ENCODE measurements at places on chromosomes 4 and X. TPM values are rescaled to one million over a fixed set of nuclear protein-coding genes. Genes with fewer than 3 reads are reported as not detected.

DNA sequence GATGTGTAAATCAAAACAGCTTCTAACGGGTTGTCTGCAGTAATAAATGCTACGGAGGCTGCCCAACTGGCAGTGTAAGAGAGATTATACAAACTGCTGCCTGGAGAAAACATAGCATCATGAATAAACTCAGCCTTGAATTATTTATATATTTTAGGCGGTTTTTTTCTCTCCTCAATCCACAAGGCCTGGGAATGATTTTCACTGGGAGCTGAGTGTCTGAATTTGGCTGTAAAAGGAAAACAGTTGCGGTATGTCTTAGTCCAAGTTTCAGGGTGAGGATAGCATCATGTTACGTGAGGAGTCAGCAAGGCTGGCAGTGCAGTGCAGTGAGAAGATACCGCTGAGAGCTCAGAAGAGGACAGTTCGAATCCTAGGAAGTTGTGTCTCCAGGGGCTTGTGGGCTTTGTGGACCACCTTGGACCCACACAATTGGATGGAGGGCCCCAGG lies 291.5 kb upstream of the BOD1L1 start:
- H3K4me3 ChIP-seq, result no peak overlapping the region
- H3K27ac ChIP-seq, result peak overlapping the region; percentile 97

Gene MAP9
- total RNA-seq, result 21.0 TPM

DNA sequence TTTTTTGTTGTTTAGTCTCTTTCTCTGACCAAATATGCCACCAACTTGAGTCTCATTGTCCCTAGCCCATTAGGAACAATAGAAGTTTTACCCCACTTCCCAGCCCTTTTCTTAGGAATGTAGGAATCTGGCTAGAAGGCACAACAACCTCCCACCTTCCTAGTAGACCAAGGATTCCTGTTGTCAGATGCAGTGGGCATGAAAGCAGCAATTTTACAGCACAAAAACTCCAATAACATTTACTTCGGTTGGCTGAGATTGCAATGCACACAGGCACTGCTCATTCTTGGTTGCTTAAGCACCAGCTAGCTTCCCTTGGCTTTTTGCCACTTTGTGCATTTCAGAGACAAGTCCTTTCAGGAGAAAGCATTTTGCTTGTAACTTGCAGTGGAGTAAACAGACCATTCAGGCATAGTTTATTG lies 312.8 kb downstream of the TENM3 start:
- H3K4me3 ChIP-seq, result no peak overlapping the region
- DNase-seq, result peak; percentile 90
- peak overlapping the region; percentile 54 for H3K27ac ChIP-seq
- H3K27me3 ChIP-seq, result no peaks in the 10 kb centered on the region
- no peaks in the 10 kb centered on the region for H3K36me3 ChIP-seq

Gene MFAP3L
- total RNA-seq, result 30.2 TPM

GRCh38 chr4:26255989-26256388 lies 64.8 kb upstream of the RBPJ start:
- H3K27me3 ChIP-seq, result no peaks in the 10 kb centered on the region
- peak; percentile 20 for DNase-seq
- peaks cover 3% of the 10 kb centered on the region for H3K4me1 ChIP-seq
- H3K27ac ChIP-seq, result no peak overlapping the region
- H3K4me3 ChIP-seq, result no peak overlapping the region

DNA sequence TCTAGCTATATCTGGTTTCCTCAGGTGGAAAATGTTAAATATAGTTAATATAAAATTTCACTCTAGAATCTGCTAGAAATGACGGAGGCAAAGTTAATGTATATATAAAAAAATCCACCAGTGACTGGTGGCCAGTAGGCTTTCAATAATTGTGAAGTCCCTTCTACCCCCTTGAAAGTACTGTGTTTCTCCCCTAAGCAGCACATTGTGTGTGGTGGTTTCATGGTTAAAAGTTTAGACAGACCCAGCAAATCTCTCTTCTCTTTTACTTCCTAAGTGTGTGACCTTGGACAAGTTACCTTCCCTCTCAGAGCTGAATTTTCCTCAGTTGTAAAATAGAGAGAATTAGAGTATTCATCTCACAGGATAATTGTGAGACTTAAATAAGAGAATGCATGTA lies 600 bp upstream of the HEPH start:
- DNase-seq, result no peak
- no peak overlapping the region for H3K27ac ChIP-seq
- no peaks in the 10 kb centered on the region for H3K27me3 ChIP-seq
- no peaks in the 10 kb centered on the region for H3K36me3 ChIP-seq
- no peak overlapping the region for H3K4me3 ChIP-seq
- H3K4me1 ChIP-seq, result no peaks in the 10 kb centered on the region

Gene RAB9B
- 2.2 TPM for total RNA-seq

DNA sequence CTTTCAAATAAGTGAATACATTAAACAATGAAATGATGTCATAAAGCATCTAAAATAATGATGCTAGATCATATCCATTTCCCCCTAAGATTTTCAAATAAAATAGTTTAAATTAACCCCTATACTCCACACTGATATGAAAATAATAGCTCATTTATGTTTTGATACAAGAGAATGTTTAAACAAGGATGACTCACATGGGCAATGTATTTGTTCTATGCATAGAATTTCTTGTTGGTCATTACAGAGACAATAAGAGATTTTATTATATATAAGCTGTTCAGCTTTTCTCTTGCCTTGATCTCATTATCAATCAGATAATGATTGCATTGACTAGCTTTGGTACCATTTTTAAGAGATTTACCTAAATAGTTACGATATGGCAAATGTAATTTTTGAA lies 411.7 kb downstream of the ARHGAP24 start:
- H3K27ac ChIP-seq, result no peak overlapping the region
- H3K4me3 ChIP-seq, result no peak overlapping the region
- H3K36me3 ChIP-seq, result no peaks in the 10 kb centered on the region

Gene PRSS12
- 4.1 TPM for total RNA-seq

DNA sequence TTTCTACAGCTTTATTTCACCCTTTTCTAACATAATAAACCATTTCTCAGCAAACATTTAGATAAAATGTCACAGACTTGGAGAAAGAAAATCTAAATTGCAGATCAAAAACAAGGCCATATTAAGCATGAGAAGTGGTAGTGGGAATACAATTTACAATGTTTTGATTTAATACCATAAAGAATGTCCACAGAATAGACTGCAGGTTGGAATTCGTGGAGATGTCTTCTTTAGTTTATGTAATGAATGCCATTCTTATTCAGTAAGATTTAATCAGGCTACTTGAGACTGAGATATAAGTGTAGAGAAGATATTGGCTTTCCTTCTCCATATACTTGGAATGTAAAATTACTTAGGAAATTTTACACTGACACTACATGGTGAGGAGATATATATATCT lies 91.9 kb upstream of the ZFP42 start:
- peak overlapping the region; percentile 40 for H3K27ac ChIP-seq
- H3K4me1 ChIP-seq, result no peaks in the 10 kb centered on the region

DNA sequence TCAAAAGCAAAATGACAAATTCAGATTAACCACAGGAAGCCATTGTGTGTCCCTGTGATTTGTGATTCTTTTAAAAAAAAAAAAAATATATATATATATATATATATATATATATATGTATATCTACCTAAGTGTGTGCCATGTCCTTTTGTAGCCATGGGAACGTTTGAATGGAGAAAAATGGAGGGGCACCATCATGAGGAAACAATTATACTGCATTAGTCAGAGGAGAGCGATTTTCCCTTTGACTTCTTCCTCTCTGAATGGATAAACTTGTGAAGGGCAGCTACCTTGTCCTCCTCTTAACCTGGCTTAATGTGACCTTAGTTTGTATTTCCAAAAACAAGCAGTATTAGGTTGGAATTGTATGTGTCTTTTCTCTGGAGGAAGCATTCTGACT lies 23.3 kb upstream of the CBLL2 start:
- no peaks in the 10 kb centered on the region for H3K36me3 ChIP-seq
- DNase-seq, result no peak
- H3K4me3 ChIP-seq, result no peak overlapping the region
- H3K4me1 ChIP-seq, result peaks cover 11% of the 10 kb centered on the region
- H3K27ac ChIP-seq, result no peak overlapping the region
- no peaks in the 10 kb centered on the region for H3K27me3 ChIP-seq

Data from astrocyte (in vitro differentiated cells and primary cell).